ENCODE measurements at places on chromosomes 13 and 19.

GRCh38 chr19:5314907-5315298 is 25.7 kb downstream of the PTPRS start:
- no peak for DNase-seq

DNA sequence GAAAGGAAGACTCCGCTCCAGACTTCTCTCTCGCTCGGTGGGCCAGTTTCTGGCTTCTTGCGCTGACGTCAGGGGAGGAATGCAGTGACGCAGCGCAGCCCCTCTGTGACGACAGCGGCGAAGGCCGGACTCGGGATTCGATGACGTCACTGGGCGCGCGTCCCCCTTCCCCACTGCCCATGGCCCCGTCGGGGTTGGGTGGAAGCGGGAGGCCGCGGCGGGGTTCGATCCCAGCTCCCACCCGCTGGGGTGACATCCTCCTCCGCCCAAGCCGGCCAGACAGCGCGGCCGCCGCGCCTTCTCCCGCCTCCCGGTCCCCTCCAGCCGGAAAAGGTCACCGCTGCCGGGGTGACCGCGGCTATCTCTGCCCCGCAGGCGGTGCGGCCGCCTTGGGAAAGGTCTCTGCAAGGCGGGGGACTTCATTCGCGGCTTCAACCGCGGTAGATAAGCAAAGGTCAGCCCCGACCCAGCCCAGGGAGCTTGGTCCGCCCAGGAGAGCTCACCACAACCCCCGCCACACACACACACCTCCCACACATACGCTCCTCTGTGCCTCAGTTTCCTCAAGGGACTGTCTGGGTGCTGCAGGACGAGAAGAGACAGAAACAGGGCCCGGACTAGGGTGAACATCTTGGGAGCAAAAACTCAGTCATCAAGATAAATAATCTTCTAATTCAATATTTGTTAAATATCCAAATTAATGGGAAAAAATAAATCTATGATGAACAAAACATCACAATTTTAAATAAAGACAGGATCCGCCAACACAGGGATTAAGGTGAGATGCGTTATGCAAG is 844 bp upstream of the RFX1 start:
- no peak for DNase-seq

- DNase-seq, result no peak
These were observed 17.1 kb upstream of the VWA8 start for GRCh38 chr13:41978007-41978406.

- no peak for DNase-seq
These were observed 1.7 kb downstream of the CYP2A13 start for GRCh38 chr19:41089959-41090358.

- no peak for DNase-seq
These were observed 10.5 kb upstream of the LATS2 start for GRCh38 chr13:21071924-21072323.

DNA sequence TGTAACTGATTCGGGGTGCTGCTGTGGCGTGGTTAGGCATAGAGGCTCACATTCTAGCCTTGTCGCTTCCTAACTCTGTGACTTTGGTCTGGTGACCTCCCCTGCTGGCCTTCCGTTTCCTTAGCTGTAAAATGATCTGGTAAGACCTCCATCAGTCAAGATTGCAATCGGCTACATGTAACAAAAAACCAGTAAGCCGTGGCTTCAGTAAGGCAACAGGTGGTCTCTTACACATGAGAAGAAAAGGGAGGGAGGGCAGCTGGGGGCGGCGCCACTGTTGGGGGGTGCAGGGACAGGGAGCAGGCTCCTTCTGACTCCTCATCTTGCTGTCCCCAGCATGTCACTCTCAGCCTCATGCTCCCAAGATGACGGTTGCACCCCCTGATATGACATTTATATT is 148.0 kb downstream of the SIPA1L3 start:
- DNase-seq, result no peak

DNA sequence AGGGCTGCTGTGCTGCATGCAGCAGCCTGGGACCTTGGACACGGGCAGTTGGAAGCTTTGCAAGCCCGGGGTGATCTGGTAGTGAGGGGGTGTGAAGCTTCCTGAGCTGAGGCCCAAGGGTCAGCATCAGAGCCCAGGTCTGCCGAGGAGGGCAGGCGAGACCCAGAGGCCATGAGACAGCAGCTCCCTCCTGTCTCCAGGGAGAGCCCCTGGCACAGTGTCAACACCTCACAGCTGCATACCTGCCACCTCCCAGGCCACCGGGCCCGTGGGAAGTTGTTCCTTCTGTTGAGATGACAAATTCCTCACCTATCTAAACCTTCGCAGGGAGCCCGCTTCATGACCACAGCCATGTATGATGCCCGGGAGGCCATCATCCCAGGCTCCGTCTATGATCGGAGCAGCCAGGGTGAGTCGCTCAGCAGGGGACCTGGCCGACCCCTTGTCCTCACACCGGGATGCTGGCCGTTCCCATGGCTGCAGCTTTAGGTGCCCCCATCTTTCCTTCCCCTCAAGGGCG is 32.1 kb downstream of the CERS1 start:
- DNase-seq, result no peak

GRCh38 chr19:7393459-7393858 is 44.7 kb downstream of the ARHGEF18 start:
- DNase-seq, result no peak

GRCh38 chr19:8721334-8721733 is at the start of gene OR2Z1:
OR2Z1 (plus strand) TSS chr19:8721634; CDS start chr19:8731029, 9,395 bp downstream.
- no peak for DNase-seq

GRCh38 chr13:66506979-66507378 is 723.2 kb downstream of the PCDH9 start:
- no peak for DNase-seq

GRCh38 chr19:28632371-28633080 is 580.4 kb downstream of the UQCRFS1 start:
- no peak for DNase-seq

GRCh38 chr19:29410601-29411000 is 115.2 kb upstream of the VSTM2B start:
- no peak for DNase-seq

DNA sequence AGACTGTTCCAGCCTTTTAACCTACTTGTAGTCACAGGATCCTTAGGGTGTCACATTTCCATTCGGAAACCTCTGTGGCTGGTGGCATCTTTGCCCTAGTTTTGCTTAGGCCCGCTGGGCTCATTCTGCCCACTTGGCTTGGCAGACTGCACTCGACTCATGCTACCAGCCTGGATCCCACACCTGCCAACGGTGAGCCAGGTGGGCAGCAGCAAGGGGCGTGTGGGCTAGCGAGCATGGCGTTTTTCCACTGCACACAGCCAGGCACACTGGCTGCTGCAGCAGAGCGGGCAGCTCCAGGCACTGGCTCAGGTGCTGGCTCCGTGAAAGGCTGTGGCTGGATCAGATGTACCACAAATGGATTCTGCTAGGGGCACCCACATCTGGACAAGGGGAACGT is 838.2 kb downstream of the SLITRK6 start:
- DNase-seq, result no peak

GRCh38 chr19:13849991-13850909 is 26.7 kb upstream of the NANOS3 start:
- DNase-seq, result peak; percentile 84

GRCh38 chr13:53112522-53112921 is 83.9 kb downstream of the OLFM4 start:
- DNase-seq, result no peak

DNA sequence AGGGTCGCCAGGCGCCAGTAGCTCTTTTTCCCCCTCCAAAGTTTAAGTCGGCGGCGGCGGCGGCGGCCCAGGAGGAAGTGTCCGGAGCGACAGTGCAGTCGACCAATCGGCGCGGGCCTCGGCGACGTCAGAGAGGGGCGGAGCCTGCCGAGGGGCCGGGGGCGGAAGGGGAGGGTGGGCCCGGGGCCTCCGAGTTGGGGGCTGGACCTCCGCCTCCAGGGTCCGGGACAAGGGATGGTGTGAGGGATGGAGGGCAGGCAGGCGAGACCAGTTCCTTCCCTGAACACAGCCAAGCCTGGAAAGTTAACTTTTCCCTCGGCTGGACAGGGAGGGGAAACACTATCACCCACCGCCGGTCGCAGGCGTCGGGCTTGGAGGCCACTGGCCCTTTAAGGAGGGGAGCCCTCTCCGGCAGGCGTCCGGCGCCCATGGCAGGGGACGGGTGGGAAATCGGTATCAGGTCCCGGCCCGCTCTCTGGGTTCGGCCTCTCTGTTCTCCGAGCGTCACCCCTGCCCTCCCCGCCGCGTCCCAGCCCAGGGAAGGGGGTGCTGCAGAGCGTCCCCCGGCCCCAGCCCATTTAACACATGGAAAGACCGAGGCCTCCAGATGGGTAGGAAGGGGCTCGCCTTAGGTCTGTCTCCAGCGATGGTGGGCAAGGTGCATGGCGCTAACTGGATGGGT is at the start of gene PRKD2:
PRKD2 (minus strand) TSS at position 81 of the 682 bp plus-strand sequence. CDS start 744 bp downstream, outside the sequence.
- DNase-seq, result peak; percentile 86

DNA sequence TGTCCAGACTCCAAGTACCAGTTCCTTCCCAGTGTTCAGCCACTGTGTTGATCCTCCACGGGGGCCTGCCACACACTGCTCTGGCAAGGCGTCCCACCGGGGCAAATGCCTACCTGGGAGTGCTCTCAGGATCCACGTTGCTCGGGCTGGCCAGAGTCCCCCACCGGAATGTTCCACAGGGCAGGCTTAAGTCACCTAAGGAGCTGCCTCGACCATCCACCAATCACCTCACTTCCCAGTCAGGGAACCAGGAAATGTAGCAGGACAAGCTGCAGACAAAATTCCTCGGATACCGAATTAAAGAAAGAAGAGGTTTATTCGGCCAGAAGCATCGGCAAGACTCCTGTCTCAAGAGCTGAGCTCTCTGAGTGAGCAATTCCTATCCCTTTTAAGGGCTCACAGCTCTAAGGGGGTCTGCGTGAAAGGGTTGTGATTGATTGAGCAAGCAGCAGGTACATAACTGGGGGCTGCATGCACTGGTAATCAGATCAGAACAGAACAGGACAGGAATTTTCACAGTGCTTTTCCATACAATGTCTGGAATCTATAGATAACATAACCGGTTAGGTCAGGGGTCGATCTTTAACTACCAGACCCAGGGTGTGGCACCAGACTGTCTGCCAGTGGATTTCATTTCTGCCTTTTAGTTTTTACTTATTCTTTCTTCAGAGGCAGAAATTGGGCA is 56.9 kb upstream of the EDNRB start:
- DNase-seq, result no peak

DNA sequence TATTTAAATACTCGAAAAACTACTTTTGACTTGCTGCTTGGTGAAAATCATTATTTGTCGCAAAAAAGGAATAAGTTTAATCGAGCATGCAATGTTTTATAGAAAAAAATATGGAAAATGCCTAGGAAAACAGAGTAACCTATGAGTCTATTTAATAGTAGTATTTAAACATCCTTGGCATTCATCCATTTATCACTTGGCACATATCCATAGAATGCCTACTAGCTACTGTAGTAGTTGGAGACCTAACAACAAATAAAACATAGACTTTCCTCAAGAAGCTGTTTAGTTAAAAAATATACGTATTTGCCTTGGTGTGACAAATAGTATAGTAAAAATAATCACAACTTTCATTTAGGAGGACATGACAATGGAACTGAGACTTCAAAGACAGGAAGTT is 302.1 kb downstream of the DIAPH3 start:
- DNase-seq, result no peak

DNA sequence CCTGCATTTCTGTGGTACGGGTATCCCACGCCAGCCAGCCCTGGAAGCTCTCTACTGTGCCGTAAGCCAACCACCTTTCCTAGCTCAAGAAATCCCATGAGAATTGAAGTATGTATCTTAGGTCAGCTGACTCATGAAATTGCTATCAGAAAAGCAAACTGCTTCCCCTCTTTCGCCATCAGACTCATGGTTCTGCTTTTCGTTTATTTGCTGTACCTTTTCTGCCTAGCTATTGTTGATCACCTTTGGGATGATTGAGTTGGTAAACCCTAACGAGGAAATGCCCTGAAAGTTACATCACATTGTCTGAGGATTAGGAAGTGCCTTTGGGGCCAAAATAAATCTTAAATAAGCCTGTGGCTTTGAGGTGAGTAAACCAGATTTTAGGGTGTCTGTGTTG is at the start of gene ADGRE3:
ADGRE3 (minus strand) TSS at position 81 of the 400 bp plus-strand sequence; CDS start at position 7, 74 bp downstream.
- DNase-seq, result no peak

DNA sequence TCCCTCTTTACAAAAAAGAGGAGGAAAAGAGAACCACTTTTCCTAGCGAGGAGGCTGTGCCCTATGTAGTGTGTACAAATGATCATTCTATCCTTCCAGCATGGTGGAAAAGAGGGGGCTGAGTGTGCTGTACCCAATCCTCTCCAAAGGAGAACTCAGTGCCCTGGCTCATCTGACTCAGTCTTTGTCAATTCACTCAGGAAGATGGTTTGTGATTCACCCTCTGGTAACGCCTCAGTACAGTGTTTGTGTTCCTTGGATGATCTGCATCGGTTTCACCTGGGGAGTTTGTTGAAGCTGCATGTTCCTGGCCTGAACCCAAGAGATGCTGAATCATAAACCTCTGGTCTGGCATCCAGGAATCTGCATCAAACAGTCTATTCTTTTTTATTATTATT is 18.3 kb upstream of the ENOX1 start:
- no peak for DNase-seq

GRCh38 chr19:35959968-35960320 is 23.8 kb downstream of the LRFN3 start:
- no peak for DNase-seq

DNA sequence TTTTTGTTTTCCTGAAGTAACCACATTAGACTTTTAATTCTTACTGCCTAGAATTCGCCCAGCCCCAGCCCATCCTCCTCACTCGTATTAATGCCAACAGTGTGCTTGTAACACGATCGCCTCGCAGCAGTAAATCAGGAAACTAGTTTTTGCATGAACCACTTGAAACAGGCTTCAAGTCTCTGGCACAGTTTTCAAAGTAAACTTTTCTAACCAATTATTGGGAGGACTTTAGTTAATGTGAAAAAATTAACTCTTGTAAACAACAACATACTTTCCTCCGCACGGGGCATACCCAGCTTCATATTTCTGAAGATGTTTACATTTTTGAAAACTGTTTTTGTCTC is 39.2 kb downstream of the TNFRSF19 start:
- DNase-seq, result no peak

DNA sequence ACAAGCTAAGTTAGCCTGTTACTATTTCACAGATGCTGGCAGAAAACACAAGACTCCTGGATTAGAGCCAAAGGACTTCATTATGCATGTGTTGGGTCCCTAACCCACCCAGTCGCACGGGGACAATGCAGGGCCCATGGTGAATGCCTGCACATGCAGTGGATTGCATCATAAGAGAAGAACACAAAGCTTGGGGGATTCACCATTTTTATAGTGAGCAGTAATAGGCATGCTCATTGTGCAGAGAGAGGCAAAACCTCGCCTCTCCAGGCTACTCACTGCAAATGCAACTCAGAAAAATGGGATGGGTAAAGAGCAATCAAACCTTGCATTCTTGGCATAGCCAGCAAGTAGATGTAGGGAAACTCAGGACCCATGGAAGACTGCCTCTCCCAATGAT is 115.8 kb downstream of the DIAPH3 start:
- no peak for DNase-seq

- no peak for DNase-seq
These were observed 285.9 kb downstream of the DNAJC15 start for GRCh38 chr13:43309311-43309710.

GRCh38 chr13:113216254-113217048 is 7.0 kb downstream of the CUL4A start:
- no peak for DNase-seq
